Uterus (tissue), 4 donors: ENCODE measurements at places on chromosomes 11 and 22. TPM values are rescaled to one million over a fixed set of nuclear protein-coding genes. Genes with fewer than 3 reads are reported as not detected.

- peak overlapping the region; percentile 59 for H3K27ac ChIP-seq
- H3K27me3 ChIP-seq: no peaks in the 10 kb centered on the region
- H3K4me3 ChIP-seq: peak overlapping the region; percentile 39
- H3K4me1 ChIP-seq: no peaks in the 10 kb centered on the region
- no peaks in the 10 kb centered on the region for H3K36me3 ChIP-seq
Observed at GRCh38 chr11:72781313-72782080, 12.3 kb downstream of the STARD10 start.

DNA sequence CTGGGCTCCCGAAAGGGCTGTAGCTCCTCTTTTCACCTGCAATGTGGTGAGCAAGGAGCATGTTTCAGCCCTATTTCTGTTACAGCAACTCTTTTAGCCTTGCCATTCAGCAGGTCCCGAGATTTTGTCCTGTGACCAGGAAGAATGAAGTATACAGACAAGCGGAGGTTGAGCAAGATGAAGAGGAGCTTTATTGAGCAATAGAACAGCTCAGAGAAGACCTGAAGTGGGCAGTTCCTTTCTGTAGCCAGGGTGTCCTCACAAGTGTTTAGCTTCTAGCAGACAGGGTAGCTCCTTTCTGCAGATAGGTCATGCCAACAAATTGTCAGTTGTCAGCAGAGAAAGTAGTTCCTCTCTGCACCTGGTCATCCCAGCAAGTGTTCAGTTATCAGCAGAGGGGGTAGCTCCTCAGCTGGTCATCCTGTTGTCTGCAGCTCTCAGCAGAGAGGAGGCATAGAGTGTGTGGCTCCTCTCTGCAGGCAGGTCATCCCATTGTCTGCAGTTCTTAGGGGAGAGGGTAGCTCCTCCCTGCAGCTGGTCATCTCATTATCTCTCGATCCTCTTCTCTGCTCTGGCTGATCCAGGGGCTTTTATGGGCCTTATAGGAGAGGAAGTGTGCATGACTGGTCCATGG lies 5.4 kb upstream of the OR56A4 start:
- H3K27me3 ChIP-seq: no peaks in the 10 kb centered on the region
- DNase-seq: no peak
- H3K4me3 ChIP-seq: no peak overlapping the region

GRCh38 chr11:36605221-36606216 lies 7.5 kb upstream of the RAG2 start:
- no peak overlapping the region for H3K4me3 ChIP-seq
- H3K27ac ChIP-seq: no peak overlapping the region
- H3K36me3 ChIP-seq: no peaks in the 10 kb centered on the region

GRCh38 chr11:87005569-87005921 lies 32.2 kb upstream of the TMEM135 start:
- H3K27me3 ChIP-seq: no peaks in the 10 kb centered on the region
- DNase-seq: no peak
- H3K36me3 ChIP-seq: no peaks in the 10 kb centered on the region
- no peaks in the 10 kb centered on the region for H3K4me1 ChIP-seq
- H3K27ac ChIP-seq: no peak overlapping the region

- no peak for DNase-seq
- H3K27ac ChIP-seq: no peak overlapping the region
- H3K27me3 ChIP-seq: no peaks in the 10 kb centered on the region
- no peaks in the 10 kb centered on the region for H3K4me1 ChIP-seq
Observed at GRCh38 chr11:104352036-104352435, 188.1 kb upstream of the PDGFD start.

DNA sequence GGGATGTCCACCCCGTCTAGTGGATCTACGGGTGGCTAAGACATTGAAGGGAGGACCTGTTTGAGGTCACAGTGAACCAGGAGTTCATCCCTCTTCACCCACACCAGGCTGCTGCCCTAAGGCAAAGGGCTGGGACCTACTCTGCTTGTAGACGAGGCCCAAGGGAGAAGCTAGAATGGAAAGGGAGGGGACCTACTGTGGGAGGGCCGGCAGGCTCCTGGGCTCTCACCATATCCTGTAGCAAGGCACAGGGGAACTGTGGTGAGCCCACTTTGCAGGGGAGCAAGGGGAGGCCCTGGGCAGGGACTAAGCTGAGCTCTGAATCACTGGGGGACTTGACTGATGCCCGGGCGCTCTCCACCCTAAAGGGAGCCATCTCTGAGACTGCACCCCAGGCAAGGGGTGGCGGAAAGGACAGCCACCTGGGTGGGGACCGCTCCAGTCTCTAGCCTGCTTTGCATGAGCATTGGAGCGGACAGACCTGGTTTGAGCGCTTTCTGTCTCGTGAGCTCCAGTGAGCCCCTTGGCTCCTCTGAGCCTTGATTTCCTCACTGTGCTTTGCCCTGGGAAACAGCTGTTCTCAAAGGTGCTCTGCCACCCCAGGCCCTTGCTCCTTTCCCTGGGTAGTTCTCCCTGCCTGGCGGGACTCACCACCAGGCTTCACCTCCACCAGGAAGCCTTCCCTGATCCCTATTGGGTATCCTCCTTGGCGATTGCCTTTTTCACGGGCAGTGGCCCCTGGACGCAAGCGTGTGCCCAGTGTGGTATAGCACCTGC lies 24.2 kb downstream of the PARVG start:
- H3K4me1 ChIP-seq: no peaks in the 10 kb centered on the region
- H3K4me3 ChIP-seq: no peak overlapping the region
- H3K27ac ChIP-seq: no peak overlapping the region
- H3K36me3 ChIP-seq: no peaks in the 10 kb centered on the region
- H3K27me3 ChIP-seq: no peaks in the 10 kb centered on the region

KCTD14 gene
- total RNA-seq: 4.1 TPM

APLNR gene
- total RNA-seq: 112 TPM

OR52N4 gene
- not detected for total RNA-seq
